Stimulated activated CD4-positive, alpha-beta T cell treated with anti-CD3 and anti-CD28 coated beads, Interleukin-1b, Interleukin-23, amount 100 ng/mL, for 48 hours (primary cell): ENCODE measurements at places on chromosomes 12 and 14.

DNA sequence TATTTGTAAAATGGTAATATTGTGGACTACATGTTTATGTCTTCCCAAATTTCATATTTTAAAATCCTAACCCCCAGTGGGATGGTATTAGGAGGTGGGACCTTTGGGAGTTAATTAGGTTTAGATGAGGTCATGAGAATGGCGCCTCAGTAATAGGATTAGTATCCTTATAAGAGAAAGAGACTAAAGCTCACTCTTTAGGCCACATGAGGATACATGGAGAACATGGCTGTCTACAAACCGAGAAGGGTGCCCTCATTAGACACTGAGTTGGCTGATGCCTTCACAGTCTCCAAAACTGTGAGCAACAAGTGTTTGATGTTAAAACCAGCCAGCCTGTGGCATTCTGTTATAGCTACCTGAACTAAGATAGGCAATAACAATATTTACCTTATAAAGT, 58.3 kb upstream of the OTOGL start:
- DNase-seq: no peak

GRCh38 chr12:65962921-65963861, 138.9 kb downstream of the HMGA2 start:
- peak; percentile 28 for DNase-seq

- DNase-seq: no peak
Measured at GRCh38 chr14:39154594-39155189, 15.4 kb downstream of the TRAPPC6B start.

- no peak for DNase-seq
Measured at GRCh38 chr12:104189915-104190555, 25.5 kb upstream of the TXNRD1 start.

DNA sequence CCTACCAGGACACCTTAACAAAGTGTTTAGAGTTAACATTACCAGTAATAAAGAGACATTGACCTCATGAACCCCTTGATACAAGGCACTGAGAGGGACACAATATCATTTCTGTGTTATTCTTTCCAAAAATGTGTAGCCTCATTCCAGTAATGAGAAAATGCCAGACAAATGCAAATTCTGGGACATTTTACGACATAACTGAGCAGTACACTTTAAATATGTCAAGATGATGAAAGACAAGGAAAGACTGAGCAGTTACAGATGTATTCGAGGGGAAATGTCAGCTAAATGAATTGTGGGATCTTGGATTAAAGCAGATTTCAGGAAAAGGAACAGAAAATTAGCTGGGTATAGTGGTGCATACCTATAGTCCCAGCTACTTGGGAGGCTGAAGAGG, 255.6 kb downstream of the ERC1 start:
- no peak for DNase-seq

DNA sequence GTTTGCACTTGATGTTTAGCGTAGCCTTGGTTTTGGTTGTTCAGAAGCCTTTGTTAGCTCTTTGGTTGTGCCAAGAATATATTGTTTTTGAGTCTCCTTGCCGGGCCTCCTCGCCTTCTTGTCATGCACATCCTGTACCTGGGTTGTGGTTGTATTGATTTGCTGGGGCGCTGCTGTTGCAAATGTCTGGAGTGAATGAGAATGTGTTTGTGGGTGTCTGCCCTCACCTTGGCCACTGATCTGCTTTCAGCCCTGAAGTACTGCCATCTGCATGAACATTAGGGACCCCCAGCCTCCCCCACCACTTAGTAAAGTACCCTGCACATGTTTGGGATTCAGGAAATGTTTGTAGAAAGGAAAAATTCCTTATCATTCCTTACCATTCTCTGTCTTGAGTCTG, 16.5 kb downstream of the PRKCH start:
- DNase-seq: peak; percentile 67

DNA sequence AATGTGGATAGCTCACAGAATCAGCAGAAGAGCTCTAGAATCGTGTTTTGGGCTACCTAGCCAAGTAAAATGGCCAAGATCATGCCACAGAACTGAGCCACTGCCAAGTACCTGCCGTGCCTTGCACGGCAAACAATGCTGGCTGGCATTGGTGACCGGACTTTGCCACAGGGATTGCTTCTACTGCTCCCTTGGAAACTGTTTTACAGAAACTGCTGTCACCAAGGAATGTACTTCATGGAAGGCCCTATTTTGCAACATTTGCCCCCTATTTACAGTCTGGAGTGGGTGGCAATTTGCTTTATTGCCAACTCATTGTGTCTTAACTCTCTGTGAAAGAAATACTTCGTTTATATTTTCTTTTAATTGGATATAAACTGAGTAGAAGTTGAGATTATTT, 49.0 kb downstream of the BORCS5 start:
- DNase-seq: no peak

- no peak for DNase-seq
Measured at GRCh38 chr12:34287437-34287836, 265.1 kb downstream of the ALG10 start.

DNA sequence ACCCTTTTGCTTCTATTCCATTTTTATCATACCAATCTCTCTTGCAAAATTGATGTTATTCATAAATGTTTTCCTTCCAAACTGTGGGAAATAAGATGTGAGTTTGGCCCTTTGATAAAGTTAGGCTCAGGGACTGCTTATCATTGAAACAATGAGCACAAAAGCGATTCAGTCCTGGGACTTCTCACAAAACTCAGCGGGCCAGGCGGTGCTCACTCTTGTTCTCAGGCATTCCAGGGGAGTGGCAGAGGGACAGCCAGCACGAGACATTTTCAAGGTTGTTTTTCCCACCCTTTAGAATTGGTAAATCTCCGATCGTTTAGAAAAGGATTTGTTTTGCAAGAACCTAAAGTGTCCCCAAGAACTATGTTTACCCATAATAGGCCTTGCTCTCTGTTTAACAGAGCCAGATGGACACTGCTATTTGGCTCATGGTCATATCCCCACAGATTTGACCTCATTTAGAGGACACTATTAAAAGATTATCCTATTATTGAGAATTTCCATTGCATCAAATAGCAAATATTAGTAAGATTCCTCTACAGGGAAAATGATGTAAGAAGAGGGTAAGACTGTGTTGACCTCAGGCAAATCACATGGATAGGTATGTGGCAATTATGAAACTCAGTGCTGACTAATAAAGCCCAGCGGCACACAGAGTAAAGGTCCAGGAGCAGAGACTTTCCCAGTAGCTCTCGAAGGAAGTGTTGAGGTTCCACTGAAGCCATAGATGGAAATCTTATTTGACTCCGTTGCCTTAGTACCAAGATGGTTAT, 102.7 kb upstream of the USP44 start:
- no peak for DNase-seq

DNA sequence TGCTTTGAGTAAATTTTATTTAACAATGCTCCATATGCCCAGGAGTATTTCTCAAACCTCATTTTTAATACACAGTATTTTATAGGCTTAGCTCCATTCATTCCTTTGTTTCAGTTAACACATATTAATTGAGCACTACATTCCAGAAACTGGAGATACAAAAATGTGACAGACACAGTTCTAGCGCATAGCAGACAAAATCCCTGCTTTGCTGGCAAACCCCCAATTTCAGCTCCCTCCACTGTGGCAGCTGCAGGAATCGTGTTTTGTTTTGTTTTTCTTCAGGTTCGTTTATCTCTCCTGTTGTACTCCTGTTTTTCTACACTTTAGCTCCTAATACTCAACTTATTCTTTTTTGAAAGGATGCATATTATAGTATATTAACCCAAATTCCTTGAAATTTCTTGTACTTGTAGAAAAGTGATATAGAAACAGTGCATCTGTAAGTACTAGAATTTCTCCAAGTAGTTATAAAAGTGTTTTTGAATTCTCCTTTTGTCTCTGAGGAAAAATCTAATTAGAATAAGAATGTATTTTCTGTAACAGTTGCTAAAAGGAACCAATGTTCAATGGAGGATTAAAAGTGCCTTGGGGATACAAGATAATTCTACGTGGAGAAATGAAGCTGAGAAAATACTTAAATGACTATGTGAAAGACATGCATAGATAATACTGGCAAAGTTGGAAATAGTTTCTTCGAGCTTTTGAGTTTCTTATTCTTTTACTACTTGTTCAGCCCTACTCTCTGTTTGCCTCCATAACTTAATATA, 6.4 kb upstream of the RAB21 start:
- no peak for DNase-seq

DNA sequence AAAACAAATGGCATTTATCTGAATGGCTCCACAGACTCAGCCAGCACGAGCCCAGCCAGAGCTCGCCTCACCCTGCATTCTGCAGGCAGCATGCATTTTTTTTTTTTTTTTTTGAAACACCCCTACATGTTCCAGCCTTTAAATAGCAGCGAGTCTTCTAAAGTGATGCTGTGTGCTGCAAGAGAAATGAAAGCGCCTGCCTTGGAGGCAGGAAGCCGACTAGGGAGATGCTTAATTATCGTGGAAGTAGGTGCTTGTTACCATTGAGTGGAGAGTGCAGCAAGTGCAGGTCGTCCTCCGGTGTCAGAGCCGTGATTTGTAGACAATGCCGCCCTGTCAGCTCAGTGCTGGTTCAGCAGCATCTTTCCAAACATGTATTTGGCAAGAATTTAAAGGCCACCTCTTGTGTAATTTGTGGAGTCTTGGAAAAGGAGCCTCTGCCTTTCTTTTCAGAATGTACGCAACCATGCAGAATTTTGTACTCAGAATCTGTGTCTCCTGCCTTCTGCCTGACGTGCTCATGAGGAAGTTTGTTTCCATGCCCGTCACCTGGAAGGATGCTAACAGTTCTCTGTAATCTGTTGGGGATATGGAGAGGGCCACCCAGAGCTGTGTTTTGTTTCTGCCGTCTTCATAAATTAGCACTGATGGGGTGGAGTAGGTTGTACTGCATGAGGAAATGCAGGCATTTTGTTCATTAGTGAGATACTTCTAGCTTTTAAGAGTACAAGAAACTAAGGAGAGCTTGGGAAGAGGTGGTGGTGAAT, 345.9 kb upstream of the RGS6 start:
- DNase-seq: no peak

DNA sequence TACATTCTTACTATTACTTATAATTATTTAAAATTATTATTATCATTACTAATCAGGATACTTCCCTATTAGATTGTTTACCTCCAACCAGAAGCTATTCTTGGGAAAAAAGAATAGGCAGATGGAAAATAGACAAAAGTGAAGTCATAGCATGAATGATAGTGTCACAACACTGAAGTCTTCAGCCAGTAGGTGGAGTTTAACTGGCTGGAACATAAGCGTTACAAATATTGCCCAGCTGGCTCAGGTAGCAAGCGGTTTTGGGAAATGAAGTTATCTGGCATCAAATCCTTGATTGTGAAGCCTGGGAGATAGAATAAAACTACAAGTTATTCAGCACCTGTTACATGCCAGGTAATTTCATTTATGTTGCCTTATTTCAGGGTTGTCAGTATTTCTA, 762.9 kb downstream of the C12orf50 start:
- DNase-seq: no peak

- peak; percentile 34 for DNase-seq
Measured at GRCh38 chr14:61668282-61668681, 27.0 kb upstream of the HIF1A start.

DNA sequence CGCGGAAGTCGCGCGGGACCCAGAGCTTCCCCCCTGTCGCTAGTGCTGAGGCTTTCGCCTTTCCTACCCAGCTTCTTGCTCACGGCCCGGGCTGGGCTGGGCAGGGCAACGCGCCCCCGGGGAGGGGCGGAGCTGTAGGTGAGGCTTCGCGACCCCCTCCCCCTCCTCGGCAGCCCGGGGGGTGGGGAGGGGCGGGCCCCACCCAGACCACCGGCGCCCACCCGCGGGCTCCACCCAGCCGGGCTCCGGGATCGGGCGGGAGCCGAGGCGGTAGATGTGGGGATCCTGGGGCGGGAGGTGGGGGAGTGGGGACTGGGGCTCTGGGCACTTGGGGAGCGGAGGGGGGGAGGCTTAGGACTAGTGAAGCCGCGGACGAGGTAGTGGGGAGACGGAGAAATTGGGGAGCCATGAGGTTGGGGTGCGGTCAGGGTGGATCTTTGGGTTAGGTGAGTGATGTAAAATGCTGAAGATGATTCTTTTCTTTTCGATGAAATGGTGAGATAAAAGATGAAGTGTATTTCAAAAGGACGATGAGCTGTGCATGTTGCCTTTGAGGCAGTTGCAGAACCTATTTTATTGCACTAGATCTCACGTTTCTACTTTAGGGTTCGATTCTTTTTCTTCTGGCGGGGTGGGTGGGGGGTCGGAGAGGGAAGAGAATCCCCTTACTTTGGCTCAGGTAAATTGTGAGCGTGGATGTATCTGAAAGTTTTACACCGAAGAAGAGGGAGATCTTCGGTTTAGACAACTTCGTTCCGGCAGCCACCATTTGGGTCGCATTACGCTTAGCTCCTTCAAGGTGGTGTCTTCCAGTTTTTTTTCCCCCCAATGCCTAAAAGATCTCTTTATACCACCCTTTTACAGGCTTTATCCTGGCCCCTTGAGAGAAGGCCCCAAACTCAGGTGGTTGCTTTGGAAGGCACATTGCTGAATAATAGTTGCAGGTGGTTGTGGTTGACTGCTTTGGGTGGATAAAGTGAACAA, 619 bp downstream of the ERC1 start:
- DNase-seq: no peak

DNA sequence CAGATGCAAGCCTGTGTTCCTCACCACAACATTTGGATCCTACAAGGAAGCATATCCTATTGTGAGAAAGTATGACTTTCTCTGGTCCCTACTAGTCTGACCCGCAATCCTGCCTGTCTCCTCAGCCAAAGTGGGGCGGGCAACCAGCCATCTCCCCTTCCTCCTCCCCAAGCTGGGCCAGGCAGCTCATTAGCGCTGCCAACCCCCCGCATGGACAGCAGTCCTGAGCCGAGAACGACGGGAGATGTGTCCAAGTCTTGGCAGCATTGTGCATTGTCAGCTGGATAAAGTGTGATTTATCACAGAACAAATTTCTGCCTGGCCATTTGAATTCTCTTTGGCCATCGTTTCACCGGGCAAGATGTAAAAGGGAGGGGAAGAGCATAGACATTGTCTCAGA, 139.4 kb downstream of the SLC15A4 start:
- DNase-seq: no peak

GRCh38 chr12:105595440-105595839, 264.9 kb downstream of the C12orf75 start:
- DNase-seq: no peak

GRCh38 chr12:89783359-89784060, 74.9 kb upstream of the ATP2B1 start:
- DNase-seq: no peak

- no peak for DNase-seq
Measured at GRCh38 chr12:104902125-104902524, 56.0 kb downstream of the SLC41A2 start.

DNA sequence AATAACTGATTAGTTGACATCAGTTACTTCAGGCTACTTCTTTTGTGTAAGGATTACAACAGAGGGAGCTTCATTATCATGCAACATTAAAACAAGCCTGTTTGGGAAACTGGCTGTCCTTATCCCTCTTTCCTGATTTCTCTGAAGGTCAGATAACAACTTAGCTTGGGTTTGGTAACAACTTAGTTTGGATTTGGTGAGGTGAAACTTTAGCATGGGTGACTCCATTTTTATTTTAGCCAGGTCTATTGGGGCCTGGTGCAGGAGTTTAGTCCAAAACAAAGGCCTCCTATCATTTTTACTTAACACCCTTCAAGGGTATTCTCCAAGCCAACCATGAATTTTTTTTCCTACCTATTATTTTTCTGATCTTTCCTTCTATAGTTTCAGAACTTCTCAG, 1.1 kb upstream of the ZFYVE1 start:
- DNase-seq: no peak

GRCh38 chr12:50621399-50622300, 116.9 kb downstream of the DIP2B start:
- no peak for DNase-seq
